ENCODE measurements at places on chromosomes 1 and 21.

DNA sequence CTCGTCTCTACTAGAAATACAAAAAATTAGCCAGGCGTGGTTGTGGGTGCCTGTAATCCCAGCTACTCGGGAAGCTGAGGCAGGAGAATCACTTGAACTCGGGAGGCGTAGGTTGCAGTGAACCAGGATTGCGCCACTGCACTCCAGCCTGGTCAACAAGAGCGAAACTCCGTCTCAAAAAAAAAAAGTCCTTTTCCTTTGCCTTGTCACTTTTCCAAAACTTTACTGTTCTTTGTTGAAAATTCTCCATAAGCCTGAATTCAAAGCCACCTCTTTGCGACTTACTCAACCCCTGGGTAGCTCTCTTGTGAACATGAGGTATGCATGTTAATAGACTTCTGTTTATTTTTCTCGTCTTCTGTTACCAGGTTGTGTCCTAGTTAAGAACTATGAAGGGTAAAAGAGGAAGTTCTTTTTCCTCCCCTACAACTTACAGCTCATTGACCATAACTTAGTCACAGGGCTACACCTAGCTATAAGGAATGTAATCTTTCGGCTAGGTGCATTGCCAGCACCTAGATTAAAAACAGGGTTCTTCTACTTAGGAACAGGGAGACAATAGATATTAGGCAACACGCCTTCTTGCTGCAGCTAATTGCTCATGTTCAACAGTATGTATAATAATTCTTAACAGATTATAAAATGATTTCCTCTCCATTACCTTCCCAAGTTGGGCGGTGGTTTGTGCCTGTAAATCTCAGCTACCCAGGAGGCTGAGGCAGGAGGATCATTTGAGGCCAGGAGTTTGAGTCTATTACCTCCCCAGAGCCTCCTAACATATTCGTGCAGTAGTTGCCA is 40.9 kb downstream of the PTAFR start:
- no peak for DNase-seq

DNA sequence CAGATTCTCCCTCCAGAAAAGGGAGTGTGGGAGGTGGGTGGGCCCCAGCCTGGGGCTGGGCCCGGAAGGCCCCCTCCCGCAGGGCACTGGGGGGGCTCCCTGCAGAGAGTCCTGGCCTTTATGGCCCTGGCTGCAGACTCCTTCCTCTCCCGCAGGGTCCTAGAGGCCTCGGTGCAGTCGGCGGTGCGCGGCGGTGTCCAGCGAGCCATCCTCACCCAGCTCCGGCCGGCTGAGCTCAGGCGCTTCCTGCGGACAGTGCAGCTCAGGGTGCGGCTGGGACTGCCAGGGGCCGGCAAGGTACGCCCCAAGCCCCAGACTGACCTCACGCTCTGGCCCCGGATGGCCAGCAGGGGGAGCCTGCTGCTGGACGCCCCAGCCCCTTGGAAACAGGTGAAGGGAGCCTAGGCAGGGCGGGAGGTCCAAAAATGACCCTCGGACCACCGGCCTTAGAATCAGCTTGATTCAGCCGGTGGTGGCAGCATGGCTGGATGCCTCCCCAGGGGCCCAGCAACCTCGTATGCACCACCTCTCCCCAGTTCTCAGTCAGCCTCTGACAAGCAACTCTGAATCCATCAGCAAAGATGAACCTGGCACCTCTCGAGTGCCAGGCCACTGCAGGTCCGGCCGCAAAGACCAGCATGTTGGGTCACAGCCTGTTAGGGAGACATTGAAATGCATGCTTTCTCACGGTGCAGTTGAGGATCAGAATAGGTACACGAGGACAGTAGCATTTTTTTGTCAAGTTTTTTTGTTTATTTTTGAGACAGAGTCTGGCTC is 20.6 kb downstream of the MTHFR start:
- peak; percentile 61 for DNase-seq

- peak; percentile 35 for DNase-seq
Observed at GRCh38 chr1:161506336-161507223, 1.3 kb downstream of the FCGR2A start.

DNA sequence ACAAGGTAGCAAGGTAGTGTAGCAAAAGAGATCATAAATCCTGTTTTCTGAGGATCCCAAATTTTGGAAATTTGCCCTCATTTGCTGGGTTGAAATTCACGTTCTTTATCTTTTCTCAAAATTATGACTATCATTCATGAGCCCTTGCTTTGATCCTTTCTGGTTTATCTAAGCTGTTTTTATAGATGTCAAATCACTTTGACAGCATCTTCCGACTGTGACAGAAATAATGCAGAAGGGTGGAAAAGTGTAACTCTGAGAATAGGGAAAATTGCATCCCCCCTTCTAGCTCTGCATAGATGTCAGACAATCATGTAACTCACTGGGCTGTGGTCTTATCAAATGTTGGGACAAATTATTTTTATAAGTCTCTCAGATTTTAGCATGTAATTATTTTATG is 550.1 kb downstream of the OMA1 start:
- DNase-seq, result no peak

DNA sequence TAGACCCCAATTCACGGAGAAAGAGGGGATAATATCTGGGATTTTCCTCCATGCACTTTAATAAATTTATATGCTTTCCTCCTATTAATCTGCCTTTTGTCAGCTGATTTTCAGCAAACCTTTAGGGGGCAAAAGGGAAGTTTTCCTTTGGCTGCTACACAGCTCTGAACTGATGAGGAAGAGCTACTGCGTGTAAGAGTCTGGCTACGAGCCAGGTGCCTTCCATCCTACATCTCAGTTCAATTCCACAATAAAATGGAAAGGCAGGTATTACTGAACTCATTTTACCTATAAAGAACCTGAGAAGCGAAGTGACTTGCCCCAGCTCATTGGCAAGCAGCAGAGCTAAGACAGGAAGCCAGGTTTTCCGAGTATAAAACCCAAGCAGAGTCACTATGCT is 28.3 kb upstream of the ZNF326 start:
- DNase-seq, result peak; percentile 25

- no peak for DNase-seq
Observed at GRCh38 chr1:181222972-181223505, 134.5 kb downstream of the IER5 start.

DNA sequence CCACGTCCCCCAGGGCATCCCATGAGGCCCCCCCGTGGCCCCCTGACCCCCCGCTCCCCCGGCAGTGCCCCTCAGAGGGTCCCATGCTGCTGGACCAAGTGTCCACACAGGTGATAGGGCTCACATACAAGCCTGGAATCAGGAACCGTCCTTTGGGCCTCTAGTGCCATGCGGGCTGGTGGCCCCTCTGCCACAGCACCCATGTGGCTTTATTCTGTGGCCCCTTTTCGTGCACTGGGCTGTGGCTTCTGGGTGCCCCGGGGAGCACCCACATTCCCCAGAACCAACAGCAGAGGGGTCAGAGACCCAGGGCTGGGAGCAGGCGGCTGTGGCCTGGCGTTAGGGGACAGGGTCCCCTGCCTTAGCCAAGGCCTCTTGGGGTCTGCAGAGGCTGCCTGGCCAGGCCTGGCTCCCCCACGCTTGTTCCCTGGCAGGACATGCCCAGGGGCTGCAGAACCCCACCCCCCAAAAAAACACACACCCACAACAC is 31.7 kb downstream of the SLC19A1 start:
- DNase-seq, result no peak

DNA sequence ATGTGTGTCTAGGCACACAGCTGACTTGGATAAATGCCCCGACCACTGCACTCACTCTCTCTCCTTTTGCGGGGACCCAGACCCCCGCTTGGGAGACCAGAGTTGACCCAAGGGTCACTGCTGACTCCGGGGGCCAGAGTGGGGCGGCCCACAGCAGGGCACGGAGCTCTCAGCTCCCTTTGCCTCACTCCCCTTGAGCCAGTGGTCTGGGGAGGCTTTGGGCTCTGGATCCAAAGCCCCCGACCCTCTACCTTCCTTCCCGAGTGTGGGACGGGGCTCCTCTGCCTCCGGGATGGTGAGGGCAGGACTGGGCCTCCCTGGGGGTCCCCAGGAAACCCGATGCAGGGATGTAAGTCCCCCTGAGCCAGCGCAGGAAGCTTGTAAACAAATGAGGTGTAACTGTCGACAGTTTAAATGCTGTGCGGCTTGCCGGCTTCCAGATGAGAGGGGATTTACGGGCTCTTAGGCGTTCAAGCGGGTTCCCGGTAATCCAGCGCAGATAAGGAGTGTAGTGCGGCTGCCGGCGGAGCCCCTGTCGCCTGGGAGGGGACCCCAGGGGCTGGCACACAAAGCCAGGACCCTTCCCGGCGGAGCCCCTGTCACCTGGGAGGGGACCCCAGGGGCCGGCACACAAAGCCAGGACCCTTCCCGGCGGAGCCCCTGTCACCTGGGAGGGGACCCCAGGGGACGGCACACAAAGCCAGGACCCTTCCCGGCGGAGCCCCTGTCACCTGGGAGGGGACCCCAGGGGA is 7.4 kb downstream of the ACTRT2 start:
- no peak for DNase-seq

DNA sequence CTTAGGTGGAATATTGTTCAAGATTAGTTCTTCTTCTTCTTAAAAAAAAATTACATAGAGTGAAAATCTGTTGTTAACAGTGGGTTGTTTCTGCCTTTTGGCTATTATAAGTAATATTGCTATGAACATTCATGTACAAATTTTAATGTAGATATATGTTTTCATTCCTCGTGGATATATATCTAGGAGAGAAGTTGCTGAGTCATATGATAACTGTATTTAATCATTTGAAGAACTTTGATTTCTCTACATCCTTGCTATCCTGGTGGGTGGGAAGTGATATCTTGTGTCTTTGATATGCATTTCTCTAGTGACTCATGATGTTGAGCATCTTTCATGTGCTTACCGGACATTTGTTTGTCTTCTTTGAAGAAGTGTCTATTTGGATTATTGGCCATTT is 29.9 kb downstream of the MAST2 start:
- no peak for DNase-seq

DNA sequence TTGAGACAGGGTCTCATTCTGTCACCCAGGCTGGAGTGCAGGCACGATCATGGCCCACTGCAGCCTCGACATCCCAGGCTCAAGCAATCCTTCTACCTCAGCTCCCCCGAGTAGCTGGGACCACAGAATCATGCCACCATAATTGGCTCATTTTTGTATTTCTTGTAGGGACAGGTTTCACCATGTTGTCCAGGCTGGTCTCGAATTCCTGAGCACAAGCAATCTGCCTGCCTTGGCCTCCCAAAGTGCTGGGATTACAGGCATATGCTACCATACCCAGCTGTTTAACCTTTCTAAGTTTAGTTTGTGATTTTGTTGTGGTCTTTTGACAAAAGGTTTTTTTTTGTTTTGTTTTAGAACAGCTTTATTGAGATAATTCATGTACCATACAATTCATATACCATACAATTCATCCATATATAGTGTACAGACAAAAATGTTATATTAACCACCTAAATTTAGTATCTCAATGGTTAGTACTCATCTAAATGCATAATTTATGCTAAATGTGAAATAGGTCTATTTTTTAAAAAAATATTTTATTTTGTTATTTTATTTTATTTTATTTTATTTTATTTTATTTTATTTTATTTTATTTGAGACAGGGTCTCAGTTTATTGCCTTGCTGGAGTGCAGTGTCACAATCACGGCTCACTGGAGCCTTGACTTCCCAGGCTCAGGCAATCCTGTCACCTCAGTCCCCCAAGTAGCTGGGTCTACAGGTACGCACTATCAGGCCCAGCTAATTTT is 8.9 kb downstream of the ZMPSTE24 start:
- DNase-seq, result no peak

GRCh38 chr1:198883184-198883583 is 244.3 kb downstream of the PTPRC start:
- DNase-seq, result no peak

DNA sequence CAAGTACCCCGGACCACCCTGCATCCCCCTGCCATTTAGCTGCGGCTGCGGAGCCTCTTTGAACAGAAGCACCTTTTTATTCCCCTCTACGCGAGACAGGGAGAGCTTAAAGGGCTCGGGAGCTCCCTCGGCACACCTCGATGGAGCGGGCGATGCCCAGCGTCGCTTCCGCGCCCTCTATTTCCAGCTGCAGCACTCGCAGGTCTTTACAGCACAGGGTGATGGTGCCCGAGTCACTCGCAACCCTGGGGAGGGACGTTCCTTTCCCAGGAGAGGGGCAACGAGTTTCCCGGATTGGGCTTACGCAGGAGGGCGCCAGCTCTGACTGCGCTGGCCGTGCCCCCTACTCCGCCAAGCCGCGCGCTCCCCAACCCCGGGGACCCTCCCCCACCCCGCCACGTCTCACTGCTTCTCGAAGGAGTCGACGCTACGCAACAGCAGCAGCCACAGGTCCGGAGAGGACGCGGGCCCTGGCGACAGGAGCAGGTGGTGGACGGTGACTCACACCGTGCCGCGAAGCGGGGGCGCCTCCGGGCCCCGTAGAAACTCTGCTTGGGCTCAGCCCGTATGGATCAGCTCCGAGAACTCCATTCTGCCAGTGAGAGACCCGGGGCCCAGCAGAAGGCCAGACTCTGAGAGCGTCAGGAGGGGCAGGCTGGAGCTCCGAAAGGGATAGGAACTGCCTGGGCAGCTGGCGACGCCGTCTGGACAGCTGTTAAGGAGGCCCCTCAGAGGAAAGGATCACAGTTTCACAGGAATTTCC is 5.8 kb upstream of the FAM167B start:
- peak; percentile 47 for DNase-seq

GRCh38 chr1:22115286-22115685 is 27.6 kb downstream of the WNT4 start:
- no peak for DNase-seq

- peak; percentile 55 for DNase-seq
Observed at GRCh38 chr1:65254320-65255034, 54.9 kb upstream of the DNAJC6 start.

DNA sequence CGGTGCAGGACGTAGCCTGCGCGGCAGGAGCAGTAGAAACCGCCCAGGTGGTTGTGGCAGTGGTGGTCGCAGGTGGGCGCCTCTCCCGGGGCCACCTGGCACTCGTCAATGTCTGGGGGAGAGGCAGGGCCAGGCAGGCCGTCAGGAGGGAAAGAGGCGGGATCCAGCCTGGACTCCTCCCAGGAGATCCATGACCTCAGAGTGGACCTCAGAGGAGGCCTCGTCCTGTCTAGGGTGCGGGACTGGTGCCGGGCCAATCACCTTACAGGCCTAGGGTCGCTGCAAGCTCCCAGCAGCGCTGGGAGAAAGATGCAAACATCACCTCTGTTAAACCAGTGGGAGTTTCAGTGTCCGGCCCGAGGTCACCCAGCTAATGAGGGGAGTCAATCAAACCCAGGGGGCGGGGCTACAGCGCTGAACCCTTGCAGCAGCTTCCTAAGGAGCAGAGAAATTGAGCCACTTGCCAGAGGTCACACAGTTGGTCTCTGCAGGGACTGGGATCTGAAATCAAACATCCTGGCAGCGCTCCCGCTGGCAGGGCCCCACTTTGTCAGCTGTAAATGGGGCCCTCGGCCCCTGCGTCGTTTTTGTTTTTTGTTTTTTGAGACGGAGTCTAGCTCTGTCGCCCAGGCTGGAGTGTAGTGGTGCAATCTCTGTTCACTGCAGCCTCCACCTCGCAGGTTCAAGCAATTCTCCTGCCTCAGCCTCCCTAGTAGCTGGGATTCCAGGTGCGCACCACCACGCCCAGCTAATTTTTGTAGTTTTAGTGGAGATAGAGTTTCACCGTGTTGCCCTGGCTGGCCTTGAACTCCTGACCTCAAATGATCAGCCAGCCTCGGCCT is 1.4 kb downstream of the MASP2 start:
- no peak for DNase-seq
